ENCODE measurements at places on chromosomes 2 and 18.

- no peak for DNase-seq
Observed at GRCh38 chr2:240819858-240820606, at the start of gene KIF1A. Gene KIF1A (minus strand): TSS chr2:240820219. CDS start chr2:240797752, 22,467 bp downstream.

- DNase-seq, result no peak
Observed at GRCh38 chr2:37781028-37781427, 109.6 kb upstream of the CDC42EP3 start.

DNA sequence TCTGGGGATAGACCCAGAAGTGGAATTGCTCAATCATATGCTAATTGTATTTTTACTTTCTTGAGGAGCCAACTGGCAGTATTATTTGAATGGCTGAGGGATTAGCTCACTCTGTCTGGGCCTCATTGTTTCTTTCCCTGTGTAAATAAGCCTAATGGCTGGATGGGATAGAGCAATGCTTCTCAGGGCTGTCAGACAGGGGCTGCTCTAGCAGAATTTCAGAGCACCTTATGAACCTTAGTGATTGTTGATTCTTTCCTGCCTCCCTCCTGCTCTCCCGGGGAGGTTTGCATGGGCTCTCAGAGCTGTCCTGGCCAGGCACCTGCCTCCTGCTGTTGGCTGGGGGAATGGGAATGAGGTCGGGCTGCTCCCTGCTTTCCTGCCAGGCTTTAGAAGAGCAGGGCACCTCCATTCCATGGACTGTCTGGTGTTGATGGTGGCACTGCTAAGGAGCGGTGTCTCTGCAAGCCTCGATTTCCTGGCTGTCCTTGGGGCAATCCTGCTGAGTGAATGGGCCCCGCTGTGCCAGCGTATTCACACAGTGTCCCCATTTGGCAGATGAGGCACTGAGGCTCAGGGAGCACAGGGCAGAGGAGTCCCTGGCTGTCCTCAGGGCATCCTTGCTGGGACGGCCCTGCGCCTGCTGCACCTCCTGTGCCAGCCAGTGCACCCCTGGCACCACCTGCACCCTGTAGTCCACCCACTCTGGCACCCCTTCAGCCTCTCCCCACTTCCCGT is 468.2 kb upstream of the HS6ST1 start:
- no peak for DNase-seq

GRCh38 chr2:189379731-189380261 is 61.5 kb upstream of the WDR75 start:
- DNase-seq, result no peak

GRCh38 chr2:46337208-46337994 is 40.2 kb downstream of the EPAS1 start:
- DNase-seq, result no peak

GRCh38 chr2:28108143-28108542 is 217.6 kb downstream of the BABAM2 start:
- no peak for DNase-seq
